ENCODE measurements at places on chromosomes 1 and 21.

GRCh38 chr1:113241237-113241636 is 149.1 kb upstream of the MAGI3 start:
- no peak for DNase-seq

- DNase-seq, result peak; percentile 15
Observed at GRCh38 chr1:35660581-35661473, 19.5 kb upstream of the PSMB2 start.

GRCh38 chr1:28510273-28510969 is 4.6 kb downstream of the RCC1 start:
- DNase-seq, result peak; percentile 76

- peak; percentile 93 for DNase-seq
Observed at GRCh38 chr21:37220981-37221664, 46.0 kb downstream of the VPS26C start.

- no peak for DNase-seq
Observed at GRCh38 chr1:70462611-70463010, 51.5 kb downstream of the CTH start.

DNA sequence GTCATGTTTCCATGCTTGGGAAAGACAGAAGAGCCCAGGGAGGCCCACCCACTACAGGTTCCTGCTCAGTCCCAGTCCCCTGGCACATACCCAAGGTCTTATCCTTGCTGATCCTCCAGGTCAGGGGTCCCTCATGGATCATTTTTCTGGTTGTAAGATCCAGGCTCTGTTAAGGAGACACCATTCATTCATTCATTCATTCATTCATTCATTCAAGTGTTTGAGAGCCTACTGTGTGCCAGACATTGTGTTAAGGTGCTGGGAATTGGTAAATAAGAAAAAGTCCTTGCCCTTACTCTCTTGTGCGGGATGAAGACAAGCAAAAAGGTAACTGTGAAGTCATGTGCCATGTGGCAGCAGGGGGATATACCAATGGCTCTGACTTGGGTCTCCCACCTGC is 23.8 kb downstream of the LRRC71 start:
- DNase-seq, result no peak

GRCh38 chr21:31283025-31283424 is 61.0 kb downstream of the TIAM1 start:
- no peak for DNase-seq

- DNase-seq, result no peak
Observed at GRCh38 chr1:107673006-107673405, 292.0 kb downstream of the VAV3 start.

GRCh38 chr1:55039342-55040082 is at the start of gene PCSK9:
Gene PCSK9 (plus strand): TSS chr1:55039548. CDS start chr1:55039838, 290 bp downstream.
- peak; percentile 47 for DNase-seq

DNA sequence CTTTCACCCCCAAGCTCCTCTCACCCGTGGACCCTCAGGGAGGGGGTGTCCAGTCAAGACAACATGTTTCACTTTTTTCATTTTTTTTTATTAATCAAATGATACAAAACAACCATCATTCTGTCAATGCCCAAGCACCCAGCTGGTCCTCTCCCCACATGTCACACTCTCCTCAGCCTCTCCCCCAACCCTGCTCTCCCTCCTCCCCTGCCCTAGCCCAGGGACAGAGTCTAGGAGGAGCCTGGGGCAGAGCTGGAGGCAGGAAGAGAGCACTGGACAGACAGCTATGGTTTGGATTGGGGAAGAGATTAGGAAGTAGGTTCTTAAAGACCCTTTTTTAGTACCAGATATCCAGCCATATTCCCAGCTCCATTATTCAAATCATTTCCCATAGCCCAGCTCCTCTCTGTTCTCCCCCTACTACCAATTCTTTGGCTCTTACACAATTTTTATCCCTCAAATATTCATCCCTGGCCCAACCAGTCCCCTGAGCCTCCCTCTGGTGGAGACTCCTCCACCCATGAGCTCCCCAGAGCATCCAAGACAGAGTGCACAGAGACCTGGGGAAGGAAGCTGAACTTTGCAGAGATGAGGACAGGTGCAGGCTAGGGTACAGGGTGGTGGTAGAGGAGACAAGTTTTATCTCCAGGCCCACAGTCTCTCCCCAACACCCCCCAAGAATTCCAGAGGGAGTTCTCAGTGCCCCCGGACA is 1.4 kb upstream of the S100A16 start:
- no peak for DNase-seq

GRCh38 chr1:41648844-41649243 is 164.4 kb upstream of the EDN2 start:
- DNase-seq, result no peak

- DNase-seq, result no peak
Observed at GRCh38 chr1:58854576-58854975, 70.7 kb upstream of the JUN start.

GRCh38 chr1:207946756-207947155 is 35.8 kb upstream of the CD34 start:
- DNase-seq, result no peak

DNA sequence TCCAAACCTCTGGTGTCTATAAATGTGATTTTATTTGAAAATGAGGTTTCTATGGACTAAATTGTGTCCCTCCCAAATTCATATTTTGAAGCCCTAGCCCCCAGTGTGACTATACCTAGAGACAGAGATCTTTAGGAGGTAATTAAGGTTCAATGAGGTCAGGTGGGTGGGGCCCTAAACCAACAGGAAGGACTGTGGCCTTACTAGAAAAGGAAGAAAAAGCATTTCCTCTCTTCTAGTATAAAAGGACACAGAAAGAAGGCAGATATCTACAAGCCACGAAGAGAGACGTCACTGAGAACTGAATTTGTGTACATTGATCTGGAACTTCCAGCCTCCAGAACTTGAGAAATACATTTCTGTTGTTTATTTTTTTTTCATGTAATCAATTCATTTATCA is 123.1 kb upstream of the RUNX1 start:
- DNase-seq, result no peak

- no peak for DNase-seq
Observed at GRCh38 chr1:115826628-115827027, 14.3 kb downstream of the NHLH2 start.

GRCh38 chr21:25515484-25516405 is 91.5 kb downstream of the MRPL39 start:
- DNase-seq, result no peak

DNA sequence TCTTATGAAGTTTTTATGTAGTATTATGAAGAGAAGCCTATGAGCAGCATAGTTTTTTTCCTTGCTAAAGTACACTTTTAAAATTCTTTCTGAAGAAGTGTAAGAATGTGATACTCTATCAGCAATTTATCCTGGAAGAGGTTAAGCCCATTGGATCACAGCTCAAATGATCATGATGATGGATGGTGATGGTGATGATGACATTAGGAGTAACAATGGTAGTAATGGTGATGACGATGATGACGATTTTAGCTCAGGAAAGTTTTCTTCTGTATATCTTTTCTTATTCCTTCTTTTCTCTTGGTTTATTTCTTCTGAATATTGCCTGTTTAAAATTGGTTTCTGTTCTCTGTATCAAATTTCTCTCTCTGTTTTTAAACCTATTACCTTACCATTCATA is 262.9 kb upstream of the DUSP10 start:
- DNase-seq, result no peak

DNA sequence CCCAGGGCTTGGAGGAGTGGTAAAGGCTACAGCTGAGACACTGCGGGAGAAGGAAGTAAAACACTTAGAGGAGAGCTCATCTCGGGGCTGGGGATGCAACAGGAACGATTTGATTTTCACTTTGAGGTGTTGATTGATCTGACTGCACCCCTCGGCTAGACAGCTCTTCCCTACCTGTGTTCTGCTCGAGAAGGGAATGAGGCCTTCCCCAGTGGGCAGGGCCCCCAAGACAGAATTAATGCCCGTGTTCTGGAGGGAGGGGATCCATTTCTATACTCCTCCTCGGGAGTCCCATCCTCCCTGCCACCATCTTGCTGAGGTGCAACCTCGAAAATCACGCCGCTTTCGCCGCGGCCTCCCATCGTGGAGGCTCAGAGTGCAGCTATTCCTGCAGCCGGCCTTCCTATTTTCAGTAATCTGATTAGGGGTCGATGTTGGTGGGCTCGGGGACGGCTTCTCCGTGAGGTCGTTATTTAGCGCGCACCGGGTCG is 2.4 kb downstream of the ATP2B4 start:
- DNase-seq, result no peak

- no peak for DNase-seq
Observed at GRCh38 chr1:179340918-179341317, 24.9 kb upstream of the AXDND1 start.

DNA sequence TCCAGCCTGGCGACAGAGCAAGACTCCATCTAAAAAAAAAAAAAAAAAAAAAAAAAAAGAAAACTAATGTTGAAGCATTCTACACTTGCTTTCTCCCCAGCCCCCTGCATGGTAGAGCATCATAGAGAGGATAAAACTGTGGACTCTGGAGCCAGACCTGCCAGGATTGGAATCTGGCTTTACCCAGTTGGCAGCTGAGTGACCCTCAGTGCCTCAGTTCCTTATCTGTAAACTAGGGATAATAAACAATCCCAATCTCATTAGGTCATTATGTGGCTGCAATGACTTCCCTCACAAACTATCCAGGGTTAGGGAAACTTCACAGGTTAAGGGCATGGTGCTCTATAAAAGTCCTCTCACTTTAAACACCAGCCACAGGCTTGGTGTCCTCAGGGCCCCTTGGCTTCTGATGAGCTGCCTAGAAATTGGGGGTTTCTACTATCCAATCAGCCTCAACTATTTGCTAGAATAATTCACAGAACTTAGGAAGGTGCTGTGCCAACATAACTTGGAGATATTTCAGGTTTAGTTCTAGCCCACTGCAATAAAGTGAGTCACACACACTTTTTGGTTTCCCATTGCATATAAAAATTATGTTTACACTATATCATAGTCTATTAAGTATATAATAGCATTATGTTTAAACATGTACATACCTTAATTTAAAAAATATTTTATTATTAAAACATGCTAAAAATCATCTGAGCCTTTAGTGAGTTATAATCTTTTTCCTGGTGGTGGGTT is 180.5 kb upstream of the B3GALT2 start:
- no peak for DNase-seq

DNA sequence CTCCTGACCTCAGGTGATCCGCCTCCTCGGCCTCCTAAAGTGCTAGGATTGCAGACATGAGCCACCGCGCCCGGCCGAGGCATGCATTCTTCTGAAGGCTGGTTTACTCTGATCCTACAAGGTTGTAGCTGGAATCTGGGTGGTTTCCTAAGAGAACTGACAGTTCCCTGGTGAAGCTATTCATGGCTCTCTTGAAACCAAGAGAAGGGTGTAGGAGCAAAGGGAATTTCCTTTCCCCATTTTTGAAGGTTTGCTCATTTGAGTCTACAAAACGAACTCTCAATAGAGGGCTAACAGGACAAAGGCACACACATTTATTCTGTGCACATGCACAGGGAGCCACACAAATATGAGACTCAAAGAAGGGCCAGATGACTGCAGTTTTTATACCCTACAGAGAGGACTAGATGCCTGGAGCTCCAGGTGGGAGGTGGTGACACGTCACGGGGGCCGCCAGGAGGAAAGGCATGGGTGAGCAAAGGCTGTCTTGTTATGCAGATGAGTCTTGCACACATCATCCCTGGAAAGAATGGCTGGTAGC is 49.5 kb upstream of the ERRFI1 start:
- DNase-seq, result peak; percentile 80

GRCh38 chr1:169305948-169306347 is 61.6 kb downstream of the NME7 start:
- no peak for DNase-seq

- no peak for DNase-seq
Observed at GRCh38 chr1:24251501-24251900, 64.4 kb upstream of the IFNLR1 start.
